ENCODE measurements at places on chromosomes 12 and 14. TPM values are rescaled to one million over a fixed set of nuclear protein-coding genes. Genes with fewer than 3 reads are reported as not detected.

SCN8A gene
- total RNA-seq: 0.82 TPM

SMIM41 gene
- total RNA-seq: 1.2 TPM

DNA sequence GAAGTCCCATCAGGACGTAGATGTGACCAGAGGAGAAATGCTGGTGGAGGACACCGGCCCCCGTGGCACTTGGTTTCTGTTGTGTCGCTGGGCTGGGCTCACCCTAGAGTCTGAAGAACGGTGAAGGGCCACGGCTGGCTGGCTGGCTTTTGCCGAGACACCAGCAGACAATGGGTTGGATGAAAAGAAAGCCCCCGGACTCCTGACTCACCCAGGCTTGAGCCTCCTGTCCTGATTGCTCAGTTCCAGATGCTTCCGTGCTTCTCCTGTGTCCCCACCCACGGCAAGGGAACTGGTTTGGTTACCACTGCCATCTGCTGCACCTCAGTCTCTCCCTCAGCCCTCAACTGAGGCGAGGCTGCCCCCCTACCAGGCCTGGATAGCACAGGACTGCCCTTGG is 10.4 kb upstream of the ENDOU start:
- no peaks in the 10 kb centered on the region for H3K36me3 ChIP-seq
- H3K4me3 ChIP-seq: no peak overlapping the region
- peaks cover 39% of the 10 kb centered on the region for H3K4me1 ChIP-seq
- no peaks in the 10 kb centered on the region for H3K27me3 ChIP-seq

DNA sequence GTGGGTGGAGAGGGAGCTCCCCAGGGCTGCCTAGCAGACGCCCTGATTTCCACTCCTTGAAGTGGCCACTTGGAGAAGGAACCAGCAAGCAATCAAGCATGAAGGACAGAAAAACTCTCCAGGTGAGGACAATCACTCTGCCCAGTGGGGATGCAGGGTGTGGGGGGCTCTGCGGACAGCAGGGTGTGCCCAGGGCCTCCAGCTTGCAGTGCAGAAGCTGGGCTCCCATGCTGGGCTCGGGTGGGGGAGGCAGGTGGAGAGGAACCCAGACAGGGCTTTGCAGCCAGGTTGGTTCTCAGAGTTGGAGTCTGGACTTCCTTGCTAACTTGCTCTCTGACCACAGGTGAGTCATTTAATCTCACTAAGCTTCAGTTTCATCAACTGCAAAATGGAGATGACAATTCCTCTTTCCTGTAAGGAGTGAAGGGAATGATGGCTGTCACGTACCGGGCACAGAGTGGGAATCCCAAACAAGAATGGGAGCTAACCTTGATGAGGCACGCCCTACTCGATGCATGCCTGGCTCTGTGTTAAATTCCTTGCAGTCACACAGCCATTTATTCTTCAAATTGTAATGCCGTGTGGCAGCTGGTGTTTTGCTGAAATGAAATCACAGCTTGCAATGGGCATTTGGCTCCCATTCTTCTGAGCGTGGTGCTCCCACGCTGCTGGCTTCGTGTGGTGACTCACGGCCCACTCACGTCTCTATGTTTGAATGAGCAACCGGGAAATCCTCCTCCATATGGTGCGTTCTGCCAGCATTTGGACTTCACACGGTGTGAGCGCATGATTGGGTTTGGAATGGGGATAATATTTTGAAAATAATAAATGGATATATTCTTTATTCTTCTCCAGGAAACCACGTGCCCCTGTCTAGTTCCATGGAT is 75.2 kb downstream of the PRIMA1 start:
- H3K27ac ChIP-seq: no peak overlapping the region
- no peak overlapping the region for H3K4me3 ChIP-seq
- H3K36me3 ChIP-seq: no peaks in the 10 kb centered on the region
- peak; percentile 49 for DNase-seq
- no peaks in the 10 kb centered on the region for H3K4me1 ChIP-seq
- H3K27me3 ChIP-seq: no peaks in the 10 kb centered on the region

DNA sequence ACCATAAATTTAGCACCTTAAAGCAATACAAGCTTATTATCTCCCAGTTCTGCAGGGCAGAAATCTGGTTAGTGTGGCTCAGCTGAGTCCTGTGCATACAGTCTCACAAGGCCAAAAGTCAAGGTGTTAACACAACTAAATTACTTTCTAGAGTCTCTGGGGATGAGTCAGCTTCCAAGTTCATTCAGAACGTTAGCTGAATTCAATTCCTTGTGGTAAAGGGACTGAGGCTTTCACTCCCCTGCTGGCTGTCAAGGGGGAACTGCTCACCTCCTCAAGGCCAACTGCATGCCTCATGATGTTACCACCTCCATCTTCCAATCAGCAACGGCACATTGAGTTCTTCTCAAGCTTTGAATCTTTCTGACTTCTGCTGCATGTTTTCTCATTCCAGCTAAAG is 27.6 kb downstream of the EML5 start:
- DNase-seq: no peak
- no peaks in the 10 kb centered on the region for H3K4me1 ChIP-seq
- H3K4me3 ChIP-seq: no peak overlapping the region
- H3K27ac ChIP-seq: no peak overlapping the region
- H3K27me3 ChIP-seq: no peaks in the 10 kb centered on the region

DNA sequence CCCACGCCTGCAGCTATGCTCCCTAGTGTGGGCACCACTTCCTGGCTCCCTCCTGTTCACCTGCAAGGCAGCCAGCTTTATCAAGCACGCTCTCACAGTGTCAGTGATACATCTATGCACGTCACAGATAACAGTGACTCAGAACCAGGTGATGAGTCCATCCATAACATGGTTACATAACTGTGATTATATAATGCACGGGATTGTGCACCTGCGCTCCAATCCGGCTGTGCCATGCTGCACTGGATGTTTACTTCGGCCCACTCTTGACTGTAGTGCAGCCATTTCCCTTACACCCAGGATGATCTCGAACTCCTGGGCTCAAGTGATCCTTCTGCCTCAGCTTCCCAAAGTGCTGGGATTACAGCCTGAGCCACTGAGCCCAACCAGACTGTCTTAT is 38.4 kb upstream of the CEP83 start:
- no peaks in the 10 kb centered on the region for H3K27me3 ChIP-seq
- DNase-seq: no peak
- H3K4me1 ChIP-seq: peaks cover 7% of the 10 kb centered on the region

GRCh38 chr12:88310666-88311065 is 168.6 kb downstream of the TMTC3 start:
- no peaks in the 10 kb centered on the region for H3K27me3 ChIP-seq
- H3K36me3 ChIP-seq: no peaks in the 10 kb centered on the region
- no peak for DNase-seq
- H3K4me3 ChIP-seq: no peak overlapping the region
- H3K27ac ChIP-seq: no peak overlapping the region

- no peak for DNase-seq
- peaks cover 8% of the 10 kb centered on the region for H3K36me3 ChIP-seq
Observed at GRCh38 chr14:32601069-32601468, 272.0 kb downstream of the AKAP6 start.

DNA sequence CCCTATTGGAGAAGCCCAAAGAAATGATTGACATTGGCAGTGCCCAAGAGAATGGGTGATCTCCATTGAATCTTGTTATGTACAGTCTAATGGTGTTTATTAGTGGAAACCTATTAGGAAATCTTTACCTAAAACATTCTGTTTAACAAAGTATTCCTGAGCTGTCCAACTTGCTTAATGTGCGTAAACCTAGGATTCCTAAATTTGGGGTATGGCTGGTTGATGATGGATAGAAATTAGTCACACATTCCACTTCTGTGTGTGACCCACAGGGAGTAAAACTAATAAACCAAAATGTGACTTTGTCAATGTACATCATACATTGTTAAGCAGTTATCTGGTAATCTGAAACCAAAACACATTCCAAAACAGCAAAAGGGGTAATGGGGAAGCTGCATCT is 761.3 kb downstream of the FSCB start:
- H3K4me1 ChIP-seq: no peaks in the 10 kb centered on the region
- H3K27me3 ChIP-seq: no peaks in the 10 kb centered on the region
- H3K27ac ChIP-seq: no peak overlapping the region
- no peak for DNase-seq
- H3K36me3 ChIP-seq: no peaks in the 10 kb centered on the region

GRCh38 chr12:111100003-111100402 is 179.6 kb upstream of the MYL2 start:
- H3K27ac ChIP-seq: no peak overlapping the region
- no peaks in the 10 kb centered on the region for H3K36me3 ChIP-seq
- H3K4me1 ChIP-seq: no peaks in the 10 kb centered on the region
- peaks cover 25% of the 10 kb centered on the region for H3K27me3 ChIP-seq
- no peak overlapping the region for H3K4me3 ChIP-seq

DNA sequence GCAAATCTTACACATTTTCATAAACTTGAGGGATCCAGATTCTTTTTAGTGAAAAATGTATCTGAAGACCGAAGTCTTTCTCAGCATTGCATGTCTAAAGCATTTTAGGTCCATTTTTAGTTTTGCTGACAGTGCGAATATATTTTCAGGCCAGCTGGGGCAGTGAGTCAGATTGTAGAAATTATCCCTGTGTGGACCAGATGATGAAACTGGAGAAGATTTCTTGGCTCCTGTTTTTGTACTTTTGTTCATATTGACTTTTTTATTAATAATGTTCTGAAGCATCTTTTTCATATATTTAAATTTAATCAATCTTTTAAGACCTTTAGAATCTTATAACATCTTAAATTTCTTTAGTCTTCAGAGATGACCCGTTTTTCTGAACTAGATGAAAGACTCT is 173.1 kb downstream of the FLRT2 start:
- no peaks in the 10 kb centered on the region for H3K36me3 ChIP-seq
- no peak overlapping the region for H3K27ac ChIP-seq
- no peaks in the 10 kb centered on the region for H3K4me1 ChIP-seq
